Ovary (tissue), 10 donors: ENCODE measurements at places on chromosomes 5 and 9. TPM values are rescaled to one million over a fixed set of nuclear protein-coding genes. Genes with fewer than 3 reads are reported as not detected.
A peak's percentile ranks its signal among the peaks of the same experiment; 100 is the strongest.

The SHLD3 gene
- polyA plus RNA-seq: 1.2 TPM

The THBS4 gene
- 9.7 TPM for polyA plus RNA-seq

The P4HA2 gene
- polyA plus RNA-seq: 25.8 TPM

The F2RL1 gene
- 1.8 TPM for polyA plus RNA-seq

The SHISAL2B gene
- 1.5 TPM for polyA plus RNA-seq

GRCh38 chr9:90774071-90774470 lies 27.5 kb upstream of the SYK start:
- DNase-seq: no peak

DNA sequence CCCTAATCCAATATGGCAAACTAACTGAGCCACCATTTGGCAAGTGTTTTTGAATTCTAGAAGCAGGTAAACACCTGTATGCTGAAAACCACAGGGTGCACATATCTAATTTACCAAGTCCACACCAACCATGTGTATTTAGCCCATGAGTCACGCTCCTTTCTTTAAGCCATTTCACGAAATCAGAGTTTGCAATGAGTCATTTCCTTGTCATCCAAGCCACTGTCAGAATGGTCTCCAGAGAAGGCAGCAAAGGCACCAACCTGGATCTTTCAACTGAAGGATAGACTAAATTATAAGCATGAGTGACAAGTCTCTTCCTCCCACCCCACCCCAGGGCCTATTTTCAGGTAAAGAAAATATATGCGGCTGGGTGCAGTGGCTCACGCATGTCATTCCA lies 110.0 kb downstream of the PAX5 start:
- no peak for DNase-seq

DNA sequence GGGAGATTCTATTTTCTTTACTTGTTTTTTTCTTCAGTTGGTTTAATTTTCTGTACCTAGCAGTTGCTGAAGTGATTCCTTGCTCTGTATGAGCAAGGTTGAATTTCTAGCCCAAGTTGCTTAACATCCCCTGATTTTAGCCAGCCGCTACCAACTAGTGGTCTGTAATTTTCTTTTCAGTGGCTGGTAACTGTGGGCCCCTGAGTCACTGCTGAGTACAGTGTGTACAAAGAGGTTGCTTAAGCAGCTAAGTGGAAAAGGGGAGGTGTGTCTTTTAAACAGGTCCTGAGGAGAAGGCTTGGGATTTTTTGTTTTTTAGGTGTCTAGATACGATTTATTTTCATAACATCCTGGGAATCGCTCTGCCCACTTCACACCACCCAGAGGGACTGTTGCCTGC lies 254.7 kb downstream of the NR3C1 start:
- no peak for DNase-seq

DNA sequence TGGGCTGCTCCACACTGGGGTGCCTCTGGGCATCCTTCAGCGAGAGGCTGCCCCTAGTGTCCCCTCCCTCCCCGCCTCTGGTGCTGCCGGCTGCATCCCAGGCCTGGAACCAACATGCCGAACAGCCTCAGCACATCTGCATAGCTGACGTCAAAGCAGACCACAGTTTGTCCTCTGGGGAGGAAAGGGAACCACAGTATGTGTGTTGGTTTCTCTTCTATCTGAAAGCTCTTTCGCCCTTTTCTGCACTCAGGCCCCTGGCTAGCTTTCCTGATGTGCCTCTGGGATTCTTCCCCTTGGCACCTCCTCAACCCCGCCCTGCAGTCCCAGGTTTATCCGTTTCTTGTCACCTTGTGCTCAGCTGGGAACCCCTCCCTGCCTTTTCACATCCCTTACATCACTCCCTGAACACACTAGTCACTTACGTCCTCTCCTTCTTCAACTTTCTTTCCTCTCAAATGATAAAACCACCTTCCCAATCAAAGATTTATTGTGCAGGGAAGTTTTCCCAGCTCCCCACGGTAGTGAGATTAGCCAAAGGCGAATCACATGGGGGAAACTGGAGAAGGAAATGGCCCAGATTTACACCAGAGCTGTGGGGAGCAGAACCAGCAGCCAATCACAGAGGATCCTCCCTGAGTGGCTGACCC lies 35.5 kb upstream of the B4GALT1 start:
- peak; percentile 55 for DNase-seq

GRCh38 chr9:107175041-107175440 lies 108.0 kb upstream of the RAD23B start:
- no peak for DNase-seq
